Stimulated activated CD4-positive, alpha-beta T cell treated with anti-CD3 and anti-CD28 coated beads, Interleukin-4, amount 100 ng/mL, for 4 hours (primary cell): ENCODE measurements at places on chromosomes 5 and 9.

DNA sequence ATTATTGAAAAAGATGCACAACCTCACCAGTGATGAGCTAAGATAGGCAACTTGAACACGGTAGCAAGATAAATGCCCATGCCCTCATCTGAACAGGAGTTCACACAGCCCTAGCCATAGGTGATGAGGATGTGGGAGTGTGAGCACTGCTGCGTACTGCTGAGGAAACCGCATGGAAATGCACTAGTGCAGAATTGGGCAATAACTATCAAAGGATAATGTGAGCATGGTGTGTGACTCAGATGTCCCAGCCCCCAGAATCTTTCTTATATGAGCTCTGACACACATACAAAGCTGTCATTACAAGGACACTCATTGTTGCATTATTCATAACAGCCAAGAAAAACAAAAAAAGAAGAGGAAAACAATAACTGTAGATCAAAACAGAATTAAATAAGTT, 521.2 kb downstream of the IRX1 start:
- DNase-seq, result no peak

DNA sequence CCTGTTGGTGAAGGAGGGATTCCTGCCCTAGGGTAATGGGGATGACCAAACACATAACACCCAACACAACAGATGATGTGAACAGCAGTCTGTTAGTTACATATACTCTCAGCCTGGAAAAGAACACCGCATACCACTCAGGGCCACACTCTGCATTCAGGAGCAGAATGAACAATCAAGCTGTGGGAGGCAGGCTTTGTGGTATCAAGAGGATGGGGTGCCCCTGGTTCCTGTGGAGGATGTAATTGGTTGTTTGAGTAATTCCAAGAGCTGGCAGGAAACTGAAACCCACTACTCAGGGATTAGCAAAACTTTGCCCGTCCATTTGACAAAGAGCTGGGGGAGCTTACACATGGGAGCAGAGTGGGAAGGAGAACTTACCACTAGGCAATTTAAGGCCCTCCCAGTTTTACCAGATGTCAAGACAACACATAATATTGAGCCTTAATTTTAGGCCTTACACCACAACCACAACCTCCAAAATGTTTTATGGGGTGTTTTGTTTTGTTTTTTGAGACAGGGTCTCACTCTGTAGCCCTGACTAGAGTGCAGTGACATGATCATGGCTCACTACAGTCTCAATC, 15.6 kb upstream of the PRKAA1 start:
- DNase-seq, result no peak

GRCh38 chr5:149526845-149527590, 24.2 kb downstream of the CSNK1A1 start:
- no peak for DNase-seq

DNA sequence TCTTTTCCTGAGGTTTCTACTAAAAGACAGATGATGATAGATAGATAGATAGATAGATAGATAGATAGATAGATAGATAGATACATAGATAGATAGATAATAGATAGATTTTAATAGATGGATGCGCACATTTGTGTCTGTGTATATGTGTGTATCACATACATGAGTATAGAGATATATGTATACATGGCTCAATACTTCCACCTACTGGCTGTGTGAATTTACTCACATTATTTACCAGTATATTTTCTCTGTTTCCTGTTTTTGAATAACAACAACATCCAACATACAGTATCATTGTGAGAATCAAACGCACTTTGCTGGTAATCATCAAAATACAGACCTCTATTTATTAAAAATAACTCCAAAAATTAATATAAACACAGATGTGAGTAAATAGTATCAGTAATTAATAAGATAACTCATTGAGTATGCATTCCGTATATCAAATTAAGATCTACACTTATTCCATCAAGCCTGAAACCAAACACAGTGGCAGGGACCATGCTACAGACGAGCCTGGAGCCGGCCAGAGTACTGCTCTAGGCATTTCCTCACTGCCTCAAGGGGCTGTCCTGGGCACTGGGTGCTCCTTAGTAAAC, 338.0 kb downstream of the SEMA5A start:
- DNase-seq, result no peak

DNA sequence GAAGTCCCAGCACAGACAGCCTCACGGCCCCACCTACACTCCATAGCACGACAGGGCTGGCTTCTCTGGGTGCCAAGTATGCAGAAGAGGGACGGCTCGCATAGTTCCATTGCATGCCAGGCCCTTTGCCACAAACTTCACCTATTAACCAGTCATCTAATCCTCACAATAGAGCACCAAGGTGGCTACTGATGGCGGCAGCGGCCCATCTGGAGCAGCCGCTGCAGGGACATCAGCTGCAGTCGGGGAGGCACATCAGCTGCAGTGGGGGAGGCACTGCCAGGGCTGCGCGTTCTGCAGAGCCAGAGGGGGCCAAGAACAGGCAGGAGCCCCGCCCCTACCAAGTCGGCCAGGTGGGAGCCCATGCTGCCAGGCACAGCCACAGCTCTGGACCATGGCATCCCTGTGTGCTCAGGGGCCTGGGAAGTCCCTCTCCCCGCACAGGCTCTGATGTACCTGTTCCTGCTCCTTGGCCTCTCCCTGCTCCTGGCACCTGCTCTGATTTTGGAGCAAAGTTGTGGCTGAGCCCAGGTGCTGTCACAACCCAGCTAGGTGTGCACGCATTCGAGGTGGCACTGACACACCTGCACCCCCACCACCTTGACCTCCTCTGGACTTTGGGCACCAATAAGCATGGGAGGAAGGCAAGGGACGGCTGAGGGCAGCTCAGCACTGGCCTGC, 61.5 kb upstream of the SYNPO start:
- no peak for DNase-seq

DNA sequence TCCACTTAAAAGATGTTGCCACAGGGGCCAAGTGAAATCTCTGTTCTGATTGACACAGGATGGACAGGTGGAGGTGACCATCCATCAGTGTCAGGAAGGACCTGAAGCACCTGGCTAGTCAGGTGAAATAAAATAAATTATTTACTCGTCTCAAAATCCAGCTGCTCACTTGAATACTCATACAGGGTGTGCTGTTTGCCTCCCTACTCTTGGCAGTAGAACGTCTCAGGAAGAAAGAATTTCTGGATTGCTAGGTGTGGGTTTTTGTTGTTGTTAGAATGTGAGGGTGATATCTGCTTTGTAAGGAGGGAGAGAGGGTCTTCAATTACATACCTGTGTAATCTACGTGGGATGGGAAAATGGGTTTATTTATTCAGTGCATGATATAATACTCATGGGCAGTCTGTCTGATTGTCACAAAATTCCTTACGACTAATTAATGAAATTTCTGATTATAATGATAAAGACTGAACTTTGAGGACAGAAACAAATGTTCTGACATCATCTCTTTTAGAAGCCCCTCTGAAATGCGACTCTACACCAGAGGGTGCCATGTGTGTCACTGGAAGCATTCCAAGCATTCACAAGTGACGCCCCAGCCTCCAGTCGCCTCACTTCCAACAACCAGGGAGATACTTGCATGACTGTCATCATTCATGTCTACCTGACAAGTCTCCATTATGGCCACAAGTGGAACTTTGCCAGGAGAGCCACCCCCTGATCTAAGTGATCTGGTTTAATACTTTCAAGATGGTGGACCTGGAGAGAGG, 218.4 kb downstream of the GAPVD1 start:
- no peak for DNase-seq

- DNase-seq, result peak; percentile 25
Observed at GRCh38 chr9:95626885-95627558, 110.3 kb upstream of the PTCH1 start.

DNA sequence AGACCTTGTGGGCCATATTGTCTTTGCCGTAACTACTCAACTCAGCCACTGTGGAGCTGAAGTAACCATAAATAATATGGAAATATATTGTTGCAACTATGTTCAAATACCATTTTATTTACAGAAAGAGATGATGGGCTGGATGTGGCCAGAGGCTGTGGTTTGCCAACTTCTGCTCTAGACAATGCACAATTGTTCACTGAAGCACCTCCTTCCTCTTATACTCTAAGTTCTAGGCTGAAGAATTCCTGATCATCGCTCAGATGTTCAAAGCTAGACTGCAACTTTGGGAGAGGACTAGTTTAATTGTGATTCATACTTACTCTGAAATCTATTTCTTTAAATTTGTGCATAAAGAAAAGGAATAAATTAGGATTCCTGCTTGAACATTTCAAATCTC, 245.0 kb downstream of the TAF11L14 start:
- no peak for DNase-seq

DNA sequence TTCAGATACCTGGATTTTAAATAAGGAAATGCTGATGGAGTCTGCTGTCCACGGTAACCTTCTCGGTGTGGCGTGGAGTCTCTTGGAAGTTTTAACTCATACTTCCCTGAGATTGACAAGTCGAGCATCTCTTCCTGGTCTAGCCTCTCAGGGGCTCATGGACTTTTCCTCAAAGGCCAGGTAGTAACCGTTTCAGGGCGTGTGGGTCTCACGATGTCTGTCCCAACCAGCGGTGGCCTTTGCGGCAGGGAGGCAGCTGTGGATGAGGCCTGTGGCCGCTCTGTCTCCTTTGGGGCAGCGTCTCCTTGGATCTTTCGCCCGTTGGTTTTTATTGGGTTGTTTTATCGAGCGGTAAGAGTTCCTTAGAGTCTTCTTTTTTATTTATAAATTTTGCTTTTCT, 32.8 kb downstream of the CEP72 start:
- no peak for DNase-seq

DNA sequence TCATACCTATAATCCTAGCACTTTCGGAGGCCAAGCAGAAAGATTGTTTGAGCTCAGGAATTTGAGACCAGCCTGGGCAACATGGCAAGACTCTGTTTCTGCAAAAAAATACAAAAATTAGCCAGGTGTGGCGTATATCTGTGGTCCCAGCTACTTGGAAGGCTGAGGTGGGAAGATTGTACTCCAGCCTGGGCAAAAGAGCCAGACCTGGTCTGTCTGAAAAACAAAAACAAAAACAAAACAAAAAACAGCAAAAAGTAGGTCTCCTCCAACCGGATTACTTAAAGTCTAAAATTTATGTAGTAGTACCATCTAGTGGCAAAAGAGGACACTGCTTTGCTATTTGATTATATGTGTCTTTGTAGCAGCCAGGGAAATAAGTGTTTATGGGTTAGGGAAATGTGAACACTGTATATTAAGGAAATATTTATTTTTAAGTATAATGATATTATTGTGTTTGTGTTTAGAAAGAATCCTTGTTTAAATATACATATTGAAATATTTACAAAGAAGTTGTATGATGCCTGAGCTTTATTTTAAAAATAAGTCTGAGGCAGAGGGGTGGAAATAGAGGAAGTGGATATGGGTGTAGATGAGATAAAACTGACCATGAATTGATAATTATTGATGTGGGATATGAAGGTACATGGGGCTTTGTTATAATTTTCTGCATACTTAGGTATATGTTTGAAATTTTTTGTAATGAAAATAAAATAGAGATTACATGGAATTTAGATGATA, 20.0 kb downstream of the APC start:
- DNase-seq, result no peak

- DNase-seq, result no peak
Observed at GRCh38 chr9:37988041-37988440, 81.0 kb downstream of the SHB start.

GRCh38 chr5:167971706-167972105, 319.7 kb upstream of the WWC1 start:
- DNase-seq, result no peak

GRCh38 chr5:155080721-155081120, 67.2 kb downstream of the KIF4B start:
- no peak for DNase-seq

DNA sequence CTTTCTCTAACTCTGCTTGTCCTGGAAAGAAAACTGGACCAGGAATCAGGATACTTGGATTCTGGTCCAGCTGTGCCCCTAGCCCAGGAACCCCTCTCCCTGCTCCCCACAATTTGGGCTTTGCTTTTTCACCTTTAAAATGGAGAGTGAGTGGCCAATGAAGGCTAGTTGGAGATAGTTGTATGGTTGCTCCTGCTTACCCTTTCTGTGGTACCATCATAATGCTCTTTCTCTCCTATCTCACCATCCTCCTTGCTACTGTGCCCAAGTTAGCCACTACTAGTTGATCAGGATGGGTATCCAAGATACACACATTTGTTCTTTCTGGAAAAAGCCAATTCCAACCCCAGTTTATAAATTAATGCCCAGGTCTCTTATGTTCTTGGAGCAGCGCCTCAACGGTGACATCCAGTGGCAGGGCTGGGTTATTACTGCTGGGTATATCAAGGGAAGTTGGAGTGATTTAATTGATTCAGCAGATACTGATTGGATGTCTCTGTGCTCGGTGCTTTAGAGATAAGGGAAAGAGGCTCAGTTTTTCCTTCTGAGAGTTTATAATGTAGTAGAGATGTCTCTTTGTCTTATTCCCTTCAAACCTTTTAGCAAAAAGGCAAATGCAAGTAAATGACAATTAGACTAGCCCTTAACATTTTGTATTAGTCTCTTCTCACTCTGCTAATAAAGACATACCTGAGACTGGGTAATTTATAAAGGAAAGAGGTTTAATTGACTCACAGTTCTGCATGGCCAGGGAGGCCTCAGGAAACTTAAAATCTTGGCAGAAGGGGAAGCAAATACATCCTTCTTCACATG, 38.5 kb downstream of the FAXDC2 start:
- peak; percentile 46 for DNase-seq

DNA sequence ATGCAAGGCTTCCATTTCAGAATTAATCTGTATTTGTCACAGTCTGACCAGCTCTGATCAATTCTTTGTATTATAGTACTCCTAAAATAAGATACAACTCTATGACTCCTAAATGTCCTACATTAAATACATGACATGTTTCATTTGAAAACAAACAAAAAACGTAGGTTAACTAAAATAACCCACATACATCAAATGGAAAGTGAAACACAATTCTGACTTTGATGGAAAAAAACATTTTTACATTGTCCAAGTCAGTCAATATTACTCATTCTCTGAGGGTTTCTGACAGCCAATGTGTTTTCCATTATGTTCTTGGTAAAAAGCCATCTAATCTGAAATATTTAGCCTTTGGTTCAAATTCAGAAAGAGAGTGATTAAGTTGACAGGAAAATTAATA, 8.7 kb downstream of the HMGCS1 start:
- DNase-seq, result no peak

GRCh38 chr5:142015781-142016533, 3.1 kb upstream of the GNPDA1 start:
- peak; percentile 52 for DNase-seq

DNA sequence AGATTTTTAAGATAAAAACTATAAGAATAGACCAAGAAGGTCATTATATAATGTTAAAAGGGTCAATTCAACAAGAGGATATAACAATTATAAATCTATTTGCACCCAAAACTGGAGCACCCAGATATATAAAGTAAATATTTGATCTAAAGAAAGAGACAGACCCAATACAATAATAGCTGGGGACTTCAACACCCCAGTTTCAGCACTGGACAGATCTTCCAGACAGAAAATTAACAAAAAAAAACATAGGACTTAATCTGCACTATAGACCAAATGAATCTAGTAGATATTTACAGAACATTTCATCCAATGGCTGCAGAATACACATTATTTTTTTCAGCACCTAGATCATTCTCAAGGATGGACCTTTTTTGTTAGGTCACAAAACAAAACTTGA, 331.9 kb downstream of the SPOCK1 start:
- DNase-seq, result no peak

- no peak for DNase-seq
Observed at GRCh38 chr9:112905084-112905483, 14.4 kb upstream of the SLC46A2 start.
